Left kidney (tissue), 8 donors: ENCODE measurements at places on chromosomes 12 and 14.

DNA sequence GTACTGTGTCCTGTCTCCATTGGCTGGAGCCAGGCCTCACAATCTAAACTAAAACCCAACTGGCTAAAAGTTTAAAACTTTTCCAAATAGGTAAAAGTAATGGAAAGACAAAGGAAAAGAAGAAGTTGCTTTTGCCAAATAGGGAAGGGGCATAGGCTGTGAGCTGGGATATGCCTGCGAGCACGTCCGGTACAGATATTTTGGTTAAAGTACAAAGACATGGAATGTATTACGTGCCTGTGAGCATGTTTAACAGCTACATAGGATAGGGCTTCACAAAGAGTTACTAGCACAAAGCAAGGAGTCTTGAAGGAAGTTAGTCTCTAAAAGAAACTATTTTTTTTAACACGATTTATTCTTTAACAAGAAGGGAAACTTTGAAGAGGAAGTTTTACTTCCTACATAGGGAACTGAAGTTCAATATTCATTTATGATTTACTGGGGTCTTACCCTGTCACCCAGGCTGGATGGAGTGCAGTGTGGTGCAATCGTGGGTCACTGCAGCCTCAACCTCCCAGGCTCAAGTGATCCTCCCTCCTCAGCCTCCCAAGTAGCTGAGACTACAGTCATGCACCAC lies 41.9 kb upstream of the INF2 start:
- no peak for DNase-seq

DNA sequence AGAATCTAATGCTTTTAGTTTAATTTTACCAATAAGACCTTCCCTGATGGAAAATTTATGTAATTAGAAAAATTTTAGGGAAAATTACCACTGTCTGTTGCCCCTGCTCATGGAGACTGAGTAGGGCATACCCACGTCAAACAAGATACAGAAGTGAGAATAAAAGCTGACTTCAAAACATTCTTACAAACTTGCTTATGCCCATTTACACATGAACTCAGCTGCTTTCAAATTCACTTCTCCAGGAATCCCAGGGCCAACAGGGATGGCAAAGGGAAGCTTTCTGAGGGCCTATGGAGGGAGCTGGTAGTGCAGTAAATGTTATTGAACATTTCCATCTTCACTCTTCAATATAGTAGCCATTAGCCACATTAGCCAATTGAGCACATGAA lies 4.8 kb upstream of the NINJ2 start:
- no peak for DNase-seq

GRCh38 chr14:90767899-90768298 lies 48.3 kb downstream of the TTC7B start:
- DNase-seq = no peak

DNA sequence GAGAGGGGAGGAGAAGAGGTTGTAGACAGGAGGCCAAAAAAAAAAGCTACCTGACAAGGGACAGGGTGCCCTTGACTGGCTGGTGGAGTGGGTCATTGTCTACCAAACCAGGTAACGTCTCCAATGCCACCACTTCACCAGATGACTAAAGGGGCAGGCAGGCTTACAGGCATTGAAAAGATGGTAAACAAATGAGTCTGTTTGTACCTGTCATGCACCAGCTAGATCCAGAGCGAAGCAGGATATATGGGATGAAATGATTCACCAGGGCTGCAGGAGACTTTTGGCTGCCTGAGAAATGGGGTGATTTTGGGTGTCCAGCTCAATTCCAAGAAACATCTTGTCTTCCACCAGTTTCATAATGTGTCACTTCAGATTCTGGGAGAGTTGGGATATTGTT lies 4.0 kb downstream of the C12orf54 start:
- no peak for DNase-seq

DNA sequence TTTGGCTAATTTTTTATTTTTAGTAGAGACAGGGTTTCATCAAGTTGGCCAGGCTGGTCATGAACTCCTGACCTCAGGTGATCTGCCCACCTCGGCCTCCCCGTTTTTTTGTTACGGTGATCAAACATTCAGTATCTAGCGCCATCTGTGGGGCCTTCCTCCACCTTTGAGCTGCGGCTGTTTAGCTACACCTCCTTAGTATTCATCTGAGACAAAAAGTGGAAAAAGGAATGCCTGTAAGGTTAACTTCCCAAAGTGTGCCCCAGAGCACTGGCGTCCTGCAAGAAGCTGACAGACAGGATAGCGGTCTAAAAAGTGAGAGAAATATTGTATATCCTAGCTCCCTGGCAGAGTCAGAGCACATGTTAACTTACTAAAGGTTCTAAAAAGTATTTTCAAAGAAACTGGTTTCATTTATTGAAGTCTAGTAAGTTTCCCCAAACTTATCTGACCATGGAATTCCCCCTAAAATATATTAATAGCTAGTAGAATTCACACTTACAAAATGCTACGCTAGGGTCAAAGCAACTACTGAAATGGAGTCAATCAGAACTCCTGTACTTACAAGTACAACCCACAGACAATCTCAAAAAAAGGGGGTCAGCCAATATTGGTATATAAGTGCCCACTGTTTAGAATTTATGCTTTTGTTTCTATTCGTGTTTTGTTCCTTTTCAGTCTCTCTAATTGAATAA lies 59.1 kb downstream of the DUSP16 start:
- no peak for DNase-seq

GRCh38 chr14:90428676-90429075 lies 31.8 kb downstream of the CALM1 start:
- DNase-seq = no peak

- DNase-seq = no peak
Observed at GRCh38 chr12:105742567-105742874, 396.2 kb downstream of the NUAK1 start.
